ENCODE measurements at places on chromosomes 12 and 14.

- DNase-seq: no peak
Measured at GRCh38 chr12:116458492-116458891, 100.7 kb upstream of the MAP1LC3B2 start.

DNA sequence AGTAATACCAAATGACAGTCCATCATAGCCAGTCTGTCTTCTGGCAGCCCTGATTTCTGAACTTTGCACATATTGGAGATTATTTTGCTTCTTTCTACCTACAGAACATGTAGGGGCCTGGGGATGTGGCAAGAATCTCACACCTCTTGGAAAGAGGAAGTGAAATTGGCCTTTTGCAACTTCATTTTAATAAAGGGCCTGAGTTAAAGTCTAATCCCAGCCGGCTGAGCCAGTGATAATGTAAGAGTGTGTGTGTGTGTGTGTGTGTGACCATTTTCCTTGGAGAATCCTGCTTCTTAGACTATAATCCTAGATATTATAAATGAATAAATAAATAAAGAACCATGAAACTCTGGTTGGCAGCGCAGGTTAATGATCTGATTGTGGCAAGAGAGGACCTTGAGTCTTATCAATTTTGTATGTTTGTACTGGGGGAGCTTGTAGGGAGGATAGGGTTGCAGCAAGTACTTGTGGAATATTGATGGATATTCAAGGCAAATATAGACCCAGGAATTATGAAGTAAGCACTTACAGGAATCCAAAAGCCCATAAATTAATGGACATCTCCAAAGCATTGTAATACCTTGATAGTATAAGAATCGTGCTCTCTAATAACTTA lies 233.2 kb upstream of the AMIGO2 start:
- DNase-seq: no peak

DNA sequence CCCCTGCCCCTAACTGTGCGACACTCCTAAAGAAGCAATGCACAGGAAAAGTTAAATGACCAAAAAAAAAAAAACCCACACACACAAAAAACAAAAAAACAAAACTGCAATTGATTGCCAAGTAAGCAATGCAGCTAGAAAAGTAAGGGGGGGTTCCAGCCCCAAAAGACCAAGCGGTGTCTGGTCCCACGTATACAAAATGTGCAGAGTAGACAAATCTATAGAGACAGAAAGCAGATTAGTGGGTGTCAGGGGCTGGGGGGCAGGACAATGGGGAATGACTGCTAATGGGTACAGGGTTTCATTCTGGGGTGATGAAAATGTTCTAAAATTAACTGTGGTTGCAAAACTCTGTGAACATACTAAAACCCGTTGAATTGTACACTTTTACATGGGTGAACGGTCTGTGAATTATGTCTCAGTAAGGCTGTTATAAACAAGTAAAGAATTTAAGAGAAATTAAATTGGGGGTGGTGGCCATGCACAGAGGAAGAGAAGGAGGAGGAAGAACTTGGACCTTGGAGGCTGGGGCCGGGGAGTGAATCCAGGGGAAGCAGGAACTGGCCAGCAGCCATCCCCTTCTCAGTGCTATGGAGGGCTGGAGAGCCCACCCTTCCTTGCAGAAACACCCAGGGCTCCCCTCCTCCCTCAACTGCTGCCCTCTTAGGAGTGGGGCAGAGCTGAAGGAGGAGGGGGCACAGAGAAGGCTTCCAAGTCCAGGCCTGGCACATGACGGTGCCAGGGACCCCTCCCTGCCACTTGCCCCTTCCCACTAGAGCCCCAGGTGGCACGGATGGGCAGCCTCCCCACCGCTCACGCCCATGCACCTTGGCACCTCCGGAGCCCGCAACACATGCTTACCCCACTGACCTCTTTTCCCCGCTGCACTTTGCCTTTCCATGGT lies 45.4 kb downstream of the KDM2B start:
- no peak for DNase-seq

DNA sequence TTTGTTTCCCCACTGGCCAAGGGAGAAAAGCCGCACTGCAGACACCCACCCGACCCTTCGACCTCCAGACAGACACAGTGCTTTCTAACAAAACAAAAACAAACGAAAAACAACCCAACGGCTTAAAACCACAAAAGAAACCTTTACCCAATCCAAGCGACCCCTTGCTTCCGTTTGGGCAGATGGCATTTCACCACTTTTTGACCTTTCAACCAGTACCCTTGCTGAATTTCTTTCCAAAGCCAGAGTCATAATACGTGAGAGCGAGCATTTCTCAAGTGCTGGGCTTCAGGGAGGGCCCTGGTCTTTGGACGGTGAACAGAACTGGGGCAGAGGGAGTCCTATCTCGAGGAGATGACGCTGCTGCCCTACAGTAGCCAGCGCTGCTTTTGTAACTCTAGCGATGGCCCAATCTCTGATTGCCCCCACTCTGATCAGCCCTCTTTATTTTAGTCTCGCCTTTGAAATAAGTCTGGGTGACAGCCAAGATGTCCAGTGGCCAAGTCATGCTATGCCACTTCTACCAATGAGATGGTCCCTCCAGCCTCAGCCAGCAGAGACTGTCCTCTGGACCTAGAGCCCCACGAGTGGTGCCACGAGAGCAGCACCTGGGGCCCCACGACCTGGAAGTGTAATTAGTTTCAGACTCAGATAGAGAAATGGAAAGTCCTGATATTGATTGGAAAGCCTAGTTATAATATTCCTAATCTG lies 21.9 kb upstream of the ADIPOR2 start:
- DNase-seq: no peak

GRCh38 chr14:69117020-69117767 lies 35.7 kb downstream of the DCAF5 start:
- DNase-seq: no peak

DNA sequence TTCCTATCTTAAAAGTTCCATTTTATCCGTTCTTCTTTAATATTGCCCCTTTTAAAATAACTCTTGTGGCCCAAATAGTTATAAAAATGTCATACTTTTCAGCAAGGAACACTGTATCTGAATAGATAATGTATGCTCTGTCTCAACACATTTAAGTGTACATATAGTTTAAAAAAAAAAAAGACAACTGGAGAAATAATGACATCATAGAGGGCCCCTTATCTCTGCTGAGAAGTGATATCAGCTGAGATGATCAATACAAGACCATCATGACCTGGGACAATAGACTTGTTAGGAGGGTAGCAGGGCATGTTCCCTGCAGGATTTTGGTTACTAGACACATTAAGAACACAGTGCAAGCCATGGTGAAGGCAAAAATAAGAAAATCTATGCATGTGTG lies 77.5 kb downstream of the PEBP1 start:
- DNase-seq: no peak

GRCh38 chr12:113649256-113649830 lies 177.7 kb upstream of the LHX5 start:
- DNase-seq: no peak

GRCh38 chr12:117262749-117263148 lies 72.5 kb upstream of the FBXO21 start:
- DNase-seq: no peak

DNA sequence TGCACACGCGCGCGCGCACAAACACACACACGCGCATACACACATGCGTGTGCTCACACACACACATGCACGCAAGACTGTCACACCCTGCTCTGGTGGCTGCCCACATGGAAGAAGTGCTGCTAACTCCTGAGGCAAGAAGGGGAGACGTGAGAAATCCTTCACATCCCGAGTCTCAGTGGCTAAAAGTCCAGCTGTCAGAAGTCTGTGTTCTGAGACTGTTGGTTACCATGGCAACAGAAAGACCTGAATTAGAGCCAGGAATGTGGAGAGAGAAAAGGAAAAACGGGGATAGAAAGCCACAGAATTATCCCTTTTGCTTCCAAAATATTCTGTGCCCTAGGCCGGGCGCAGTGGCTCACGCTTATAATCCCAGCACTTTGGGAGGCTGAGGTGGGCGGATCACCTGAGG lies 71.2 kb downstream of the PPFIBP1 start:
- DNase-seq: no peak

DNA sequence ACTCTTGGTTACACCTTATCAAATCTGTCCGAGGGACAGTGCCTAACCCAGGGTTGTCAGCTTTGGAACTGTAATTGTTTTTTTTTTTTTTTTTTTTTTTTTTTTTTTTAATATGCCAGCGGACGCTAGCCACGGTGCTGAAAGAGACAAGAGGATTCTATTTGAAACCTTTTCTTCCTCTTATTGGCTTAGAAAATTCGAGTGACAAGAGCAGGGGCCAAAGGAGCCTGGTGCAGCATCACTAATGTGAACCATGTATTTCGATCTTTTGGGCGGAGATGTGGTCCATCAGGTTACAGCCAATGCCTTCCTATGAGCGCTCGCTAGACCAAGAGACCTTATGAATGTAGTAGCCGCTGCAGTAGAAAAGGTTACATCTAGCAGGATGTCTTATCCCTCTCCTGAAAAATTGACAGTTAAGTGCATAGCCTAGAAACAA lies 922 bp downstream of the PTPRR start:
- no peak for DNase-seq

DNA sequence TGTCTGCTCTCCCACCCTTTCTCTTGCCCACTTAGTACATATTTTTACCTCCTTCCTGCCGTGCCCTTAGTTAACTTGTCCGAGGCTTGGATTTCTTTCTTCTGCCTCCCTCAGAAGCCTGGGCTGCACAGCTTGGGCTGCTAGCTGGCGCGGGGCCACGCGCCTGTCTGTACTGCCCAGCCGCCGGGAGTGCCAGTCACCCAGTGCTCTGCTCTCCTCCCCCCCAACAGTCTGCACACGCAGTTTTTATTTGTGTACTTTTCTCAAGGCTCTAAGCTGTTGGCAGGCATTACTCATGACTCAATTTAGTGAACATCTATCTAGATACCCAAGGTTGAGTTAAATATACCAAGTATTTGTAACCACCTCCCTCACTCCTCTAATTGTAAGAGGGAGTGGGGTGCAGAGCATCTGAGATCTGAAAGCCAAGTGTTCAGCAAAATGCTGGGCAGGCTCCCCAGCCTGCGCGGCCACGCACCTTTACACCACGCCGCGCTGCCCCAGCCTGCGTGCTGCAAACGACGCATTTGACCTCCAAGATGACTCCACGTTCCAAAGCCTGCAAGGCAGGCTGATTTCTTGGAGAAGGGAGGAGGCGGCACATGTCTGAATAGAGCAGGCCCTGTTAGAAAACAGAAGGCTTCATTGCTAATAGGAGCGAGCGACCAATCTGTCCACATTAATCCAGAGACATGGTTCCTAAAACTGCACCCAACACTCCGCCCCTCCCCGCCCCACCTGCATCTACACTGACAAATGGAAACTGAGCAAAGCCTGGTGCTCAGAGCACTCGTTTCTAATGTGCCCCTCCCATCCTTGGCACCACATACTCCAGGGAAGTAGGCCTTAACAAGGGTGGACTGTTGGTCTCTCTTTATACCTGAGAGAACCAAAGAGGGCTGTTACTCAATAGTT lies 18.2 kb upstream of the CACNA2D4 start:
- DNase-seq: no peak

GRCh38 chr12:112005419-112006395 lies 7.3 kb downstream of the TMEM116 start:
- peak; percentile 31 for DNase-seq

- peak; percentile 38 for DNase-seq
Measured at GRCh38 chr14:50388256-50388931, 8.3 kb downstream of the CDKL1 start.

GRCh38 chr14:98966475-98967162 lies 305.4 kb downstream of the BCL11B start:
- DNase-seq: no peak

DNA sequence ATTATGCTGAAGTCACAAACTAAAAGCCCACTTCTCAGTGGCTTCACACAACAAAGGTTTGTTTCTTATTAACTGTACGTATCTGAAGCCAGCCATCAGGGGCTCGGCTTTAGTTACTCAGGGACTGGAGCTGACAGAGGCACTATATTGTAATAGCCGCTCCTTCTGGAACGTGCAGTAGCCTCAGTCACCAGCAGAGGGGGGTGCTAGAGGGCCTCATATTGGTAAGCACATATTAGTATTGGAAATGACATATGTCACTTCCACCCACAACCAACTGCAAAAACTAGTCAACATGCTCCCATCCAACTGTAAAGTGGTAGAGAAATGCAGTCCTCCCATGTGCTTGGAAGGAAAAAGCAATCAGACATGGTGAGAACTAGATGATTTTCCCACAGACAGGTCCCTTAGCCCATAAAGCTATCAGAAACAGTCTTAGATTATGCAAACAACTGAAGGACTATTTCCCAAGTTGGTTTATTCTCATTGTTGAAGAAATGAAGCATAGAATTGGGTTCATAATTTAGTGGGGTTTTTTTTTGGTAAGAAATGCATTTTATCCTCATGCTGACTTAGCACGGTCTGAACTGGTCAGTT lies 183.6 kb upstream of the G2E3 start:
- peak; percentile 57 for DNase-seq

- no peak for DNase-seq
Measured at GRCh38 chr14:90087433-90087832, 25.6 kb downstream of the KCNK13 start.

- no peak for DNase-seq
Measured at GRCh38 chr14:46626876-46627275, 24.7 kb downstream of the RPL10L start.

- DNase-seq: no peak
Measured at GRCh38 chr12:109594556-109595317, 21.1 kb downstream of the MVK start.

GRCh38 chr12:90858252-90858651 lies 96.7 kb downstream of the CCER1 start:
- no peak for DNase-seq

DNA sequence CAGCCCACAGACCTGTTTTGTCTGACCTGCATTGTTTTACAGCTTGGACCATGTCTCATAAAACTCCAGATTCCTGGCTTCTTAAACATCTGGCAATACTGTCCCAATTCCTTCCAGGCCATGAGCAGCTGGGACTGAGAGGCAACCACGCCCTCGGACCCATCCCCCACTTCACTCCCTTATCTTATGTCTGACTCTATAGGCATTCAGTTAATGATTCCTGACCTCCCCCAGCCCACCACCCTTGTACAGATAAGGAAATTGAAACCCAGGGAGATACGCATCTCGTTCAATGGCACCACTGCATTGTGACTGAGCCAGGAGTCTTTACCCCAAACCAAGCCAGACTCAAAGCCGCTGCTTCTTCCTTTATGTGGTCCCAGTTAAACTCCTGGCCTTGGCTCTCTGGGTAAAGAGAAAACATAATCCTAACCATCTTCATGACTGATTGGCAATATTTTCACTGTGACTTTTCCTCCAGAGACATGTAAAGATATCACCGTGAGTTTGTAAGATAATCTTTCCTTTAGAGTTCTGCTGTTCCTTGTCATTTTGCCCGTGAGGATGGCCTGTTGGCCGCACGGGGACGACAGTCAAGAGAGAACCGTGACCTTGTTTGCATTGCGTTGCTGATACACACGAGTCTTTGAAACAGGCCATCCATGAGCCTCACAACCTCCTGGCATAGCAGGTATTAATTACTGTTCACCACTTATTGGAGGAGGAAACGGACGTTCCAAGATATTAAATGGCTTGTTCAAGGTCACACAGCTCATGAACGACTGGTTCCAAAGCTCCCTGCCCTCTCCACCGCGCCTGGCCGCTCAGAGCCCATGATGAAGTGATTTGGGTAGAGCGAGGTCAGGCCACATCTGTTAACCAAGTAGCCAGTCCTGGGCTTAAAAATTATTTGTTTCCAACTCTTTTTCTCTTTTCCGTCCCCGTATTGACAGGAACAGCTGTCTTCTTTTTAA lies 39.4 kb downstream of the MAP1LC3B2 start:
- DNase-seq: no peak

- no peak for DNase-seq
Measured at GRCh38 chr12:47843226-47843980, 23.7 kb upstream of the HDAC7 start.

All from HEK293T (cell line).